Osteoblast (primary cell): ENCODE measurements at places on chromosomes 13 and 19.

GRCh38 chr19:2719920-2720776 is 1.0 kb downstream of the DIRAS1 start:
- peak; percentile 99 for DNase-seq

GRCh38 chr19:36916991-36917390 is 859 bp downstream of the ZNF568 start:
- peak; percentile 49 for DNase-seq

DNA sequence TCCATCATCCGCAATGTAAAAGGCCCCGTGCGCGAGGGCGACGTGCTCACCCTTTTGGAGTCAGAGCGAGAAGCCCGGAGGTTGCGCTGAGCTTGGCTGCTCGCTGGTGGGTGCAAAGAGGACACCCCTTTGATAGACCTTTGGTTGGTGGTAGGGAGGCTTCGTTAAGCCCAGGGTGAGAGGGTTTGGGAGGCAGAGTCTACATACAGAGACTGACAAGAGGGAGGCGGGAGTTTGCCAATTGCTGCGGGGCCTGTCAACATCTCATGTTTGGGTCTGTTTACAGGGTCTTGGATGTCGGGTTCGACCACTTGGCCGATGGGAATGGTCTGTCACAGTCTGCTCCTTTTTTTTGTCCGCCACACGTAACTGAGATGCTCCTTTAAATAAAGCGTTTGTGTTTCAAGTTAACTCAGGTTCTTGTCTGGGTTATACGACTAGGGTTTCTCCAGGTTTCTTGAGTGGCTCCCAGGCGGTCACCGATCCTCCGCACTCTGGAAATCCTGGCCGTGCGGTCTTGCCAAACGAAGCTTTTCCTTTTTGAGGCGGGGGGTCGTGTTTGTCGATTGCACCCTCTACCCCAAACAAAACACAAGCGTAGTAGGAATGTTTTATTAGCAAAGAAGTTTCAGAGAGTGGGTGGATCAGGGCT is 816 bp downstream of the RPS28 start:
- DNase-seq: peak; percentile 78

GRCh38 chr19:51002089-51002532 is 707 bp upstream of the KLK8 start:
- peak; percentile 53 for DNase-seq

DNA sequence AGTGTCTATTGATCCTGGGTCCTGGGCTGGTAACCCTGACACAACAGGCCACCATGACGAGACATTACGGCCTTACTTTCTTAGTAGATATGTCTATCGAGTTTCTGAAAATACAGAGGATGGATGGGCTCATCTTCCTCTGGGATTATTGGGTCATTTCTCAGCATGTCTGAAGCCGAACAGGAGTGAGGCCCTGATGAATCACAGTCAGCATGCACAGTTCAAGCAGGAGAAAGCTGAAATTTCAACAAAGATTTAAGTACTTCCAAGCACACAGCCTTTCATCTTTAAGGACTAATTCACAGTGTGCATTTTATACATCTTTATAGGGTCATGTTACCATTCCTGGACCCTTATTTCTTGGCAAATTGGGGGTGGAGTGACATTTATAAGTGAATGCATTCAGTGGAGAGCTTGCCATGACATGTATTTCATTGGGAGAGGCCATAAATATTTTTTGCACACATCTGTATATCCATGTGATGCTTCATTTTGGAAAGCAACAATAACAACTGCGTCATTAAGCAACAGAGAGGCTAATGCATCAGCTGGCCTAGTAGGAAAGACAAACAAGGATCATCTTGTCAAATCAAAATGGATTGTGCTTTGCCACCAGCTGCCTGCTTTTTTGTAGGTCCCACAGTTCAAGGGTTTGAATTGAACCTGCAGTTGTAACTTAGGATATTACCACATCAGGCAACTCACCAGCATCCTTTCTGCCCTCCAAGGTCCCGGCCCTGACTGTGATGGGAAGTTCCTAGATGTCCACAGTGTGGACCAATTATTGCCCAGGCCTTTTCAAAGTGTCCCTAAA is 143.5 kb downstream of the DNAJC15 start:
- DNase-seq: no peak

- DNase-seq: no peak
Measured at GRCh38 chr19:30320916-30321315, 51.3 kb upstream of the ZNF536 start.

- peak; percentile 79 for DNase-seq
Measured at GRCh38 chr19:3073159-3073563, 10.9 kb upstream of the TLE5 start.
